ENCODE measurements at places on chromosomes 5 and 9.

GRCh38 chr9:26439061-26439624 is 453.5 kb downstream of the CAAP1 start:
- DNase-seq, result no peak

DNA sequence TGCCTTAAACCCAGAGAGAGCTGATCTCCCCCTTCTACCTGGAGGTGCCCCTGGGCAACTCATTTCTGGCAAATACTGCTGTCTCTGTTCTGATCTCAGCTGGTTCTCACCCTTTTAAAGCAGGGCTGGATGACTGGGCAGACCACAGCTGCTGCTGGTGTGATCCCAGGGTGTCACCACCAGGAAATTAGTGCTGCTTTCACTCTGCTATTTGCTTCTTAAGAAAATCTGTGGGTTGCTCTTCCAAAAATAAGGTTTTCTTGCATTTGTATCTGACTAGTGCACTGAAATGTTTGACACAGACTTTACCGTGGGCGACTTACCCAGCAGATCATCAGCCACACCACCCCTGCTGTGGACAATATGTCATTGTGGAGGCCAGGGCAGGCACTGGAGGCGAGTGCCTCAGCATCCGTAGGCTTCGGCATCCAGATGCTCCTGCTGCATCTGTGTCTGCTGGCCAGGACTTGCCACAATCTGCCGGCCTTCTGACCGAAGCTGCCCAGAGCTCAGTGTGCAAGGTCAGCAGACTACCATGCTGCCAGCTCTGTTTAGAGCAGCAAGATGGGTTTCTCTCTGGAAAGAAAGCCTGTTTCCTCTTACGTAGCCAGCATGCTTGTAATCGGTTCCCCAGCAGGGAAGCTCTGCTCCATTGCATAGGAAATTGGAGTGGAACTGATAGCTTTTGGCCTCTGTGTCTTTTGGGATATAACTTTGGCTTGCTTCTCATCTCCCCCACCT is 13.6 kb downstream of the ARHGAP26 start:
- DNase-seq, result no peak

DNA sequence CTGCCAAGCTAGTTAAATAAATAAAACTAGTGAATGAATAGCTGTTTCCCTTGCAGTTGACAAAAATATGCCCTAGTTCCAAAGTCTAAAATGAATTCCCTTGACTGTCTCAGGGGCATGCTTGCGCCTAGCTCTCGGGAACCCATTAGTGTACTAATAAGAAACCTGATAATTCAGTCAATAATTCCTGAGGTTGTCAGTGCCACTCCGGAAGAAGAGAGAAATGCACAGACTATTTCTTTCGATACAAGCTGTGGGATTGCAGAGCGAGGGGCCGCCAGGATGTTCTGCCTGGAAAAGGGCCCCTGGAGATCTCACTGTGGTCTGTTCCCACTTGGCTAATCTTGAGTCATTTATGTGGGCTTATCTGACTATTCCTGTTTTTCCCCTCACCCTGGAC is 56.4 kb upstream of the LARP1 start:
- DNase-seq, result no peak

- DNase-seq, result peak; percentile 36
Observed at GRCh38 chr9:114392749-114393112, 4.9 kb upstream of the AKNA start.

DNA sequence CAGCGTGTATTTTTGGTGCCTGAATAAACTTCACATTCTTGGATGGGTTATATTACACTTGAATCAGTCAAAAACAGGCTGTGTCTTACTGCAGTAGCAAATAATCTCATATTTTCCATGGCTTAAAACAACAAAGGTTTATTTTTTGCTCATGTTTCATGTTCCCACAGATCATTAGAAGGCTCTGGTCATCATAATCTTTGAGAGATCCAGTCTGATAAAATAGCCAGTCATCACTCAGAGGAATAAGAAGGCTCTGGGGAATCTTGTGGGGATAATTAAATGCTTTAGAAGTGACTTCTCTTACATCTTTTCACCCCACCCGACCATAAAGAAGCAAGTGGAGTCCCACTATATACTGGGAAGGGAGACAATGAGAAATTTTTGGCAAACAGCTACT is 417.7 kb downstream of the PSAT1 start:
- no peak for DNase-seq

DNA sequence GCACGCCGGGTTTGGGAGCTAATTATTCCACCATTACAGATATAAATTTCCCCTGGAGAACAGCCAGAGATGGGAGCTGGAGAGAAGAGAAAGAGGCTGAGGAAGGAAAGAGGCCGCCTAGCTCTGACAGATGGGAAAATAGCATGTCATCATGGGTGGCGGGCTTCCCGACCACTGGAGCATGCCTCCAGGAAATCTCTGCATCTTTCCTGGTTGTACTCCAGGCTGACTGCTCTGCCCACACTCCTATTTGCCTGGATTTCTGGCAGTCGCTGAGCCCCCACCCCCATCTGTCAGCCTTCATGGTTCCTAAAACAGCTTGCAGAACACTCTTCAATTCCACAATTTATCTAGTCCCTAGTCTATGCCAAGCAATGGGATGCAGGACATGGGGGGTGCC is 14.3 kb upstream of the GABRP start:
- no peak for DNase-seq

GRCh38 chr5:177361418-177362291 is 3.9 kb downstream of the RGS14 start:
- DNase-seq, result peak; percentile 64

GRCh38 chr9:21028466-21028865 is 3.0 kb downstream of the HACD4 start:
- no peak for DNase-seq

Data from B cell (primary cell).